ENCODE measurements at places on chromosomes 4 and X.

GRCh38 chr4:168537086-168537485 is 40.2 kb downstream of the PALLD start:
- DNase-seq, result no peak

- DNase-seq, result no peak
These were observed 73.8 kb downstream of the PAQR3 start for GRCh38 chr4:78865451-78865850.

DNA sequence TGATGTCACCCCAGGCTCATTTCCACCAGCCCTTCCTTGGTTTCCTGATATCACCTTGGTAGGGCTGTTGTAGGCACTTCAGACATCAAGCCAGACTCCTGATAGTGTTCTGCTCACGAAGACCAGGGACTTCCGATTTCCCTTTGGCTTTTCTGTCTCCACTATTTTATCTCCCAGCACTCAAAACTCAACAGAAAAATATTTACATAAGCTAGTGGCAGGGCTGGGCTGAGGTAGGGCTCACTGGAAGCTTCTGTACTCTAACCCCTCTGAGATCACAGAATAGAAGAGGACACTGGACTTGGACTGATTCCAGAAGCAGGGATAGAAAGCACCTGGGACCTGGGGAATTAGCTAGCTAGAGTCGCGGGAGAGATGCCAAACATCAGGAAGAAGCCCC is 34.4 kb upstream of the EFNB1 start:
- DNase-seq, result no peak

- DNase-seq, result no peak
These were observed 14.4 kb downstream of the ALG13 start for GRCh38 chrX:111695297-111695880.

- DNase-seq, result no peak
These were observed 153.7 kb downstream of the AWAT2 start for GRCh38 chrX:69896046-69896445.

DNA sequence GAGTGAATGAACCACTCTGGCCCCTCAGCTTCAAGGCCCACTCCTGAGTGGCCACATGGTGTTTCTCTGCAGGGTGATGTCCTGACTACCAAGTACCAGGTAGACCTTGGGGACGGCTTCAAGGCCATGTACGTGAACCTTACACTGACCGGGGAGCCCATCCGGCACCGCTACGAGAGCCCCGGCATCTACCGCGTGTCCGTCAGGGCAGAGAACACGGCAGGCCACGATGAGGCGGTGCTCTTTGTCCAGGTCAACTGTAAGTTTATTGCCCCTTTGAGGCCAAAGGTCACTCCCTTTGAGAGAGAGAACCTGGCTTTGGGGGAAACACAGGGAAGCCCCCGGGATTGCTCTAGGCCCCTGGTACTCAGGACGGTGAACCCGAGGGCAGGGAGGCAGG is 216.0 kb downstream of the AFAP1 start:
- no peak for DNase-seq

GRCh38 chr4:128653527-128654444 is 155.7 kb upstream of the JADE1 start:
- no peak for DNase-seq

- DNase-seq, result no peak
These were observed 78.8 kb downstream of the RLIM start for GRCh38 chrX:74535408-74536151.

- no peak for DNase-seq
These were observed 189.7 kb upstream of the ITM2A start for GRCh38 chrX:79556800-79557199.

- no peak for DNase-seq
These were observed 52.8 kb downstream of the ANAPC10 start for GRCh38 chr4:145045180-145045579.

DNA sequence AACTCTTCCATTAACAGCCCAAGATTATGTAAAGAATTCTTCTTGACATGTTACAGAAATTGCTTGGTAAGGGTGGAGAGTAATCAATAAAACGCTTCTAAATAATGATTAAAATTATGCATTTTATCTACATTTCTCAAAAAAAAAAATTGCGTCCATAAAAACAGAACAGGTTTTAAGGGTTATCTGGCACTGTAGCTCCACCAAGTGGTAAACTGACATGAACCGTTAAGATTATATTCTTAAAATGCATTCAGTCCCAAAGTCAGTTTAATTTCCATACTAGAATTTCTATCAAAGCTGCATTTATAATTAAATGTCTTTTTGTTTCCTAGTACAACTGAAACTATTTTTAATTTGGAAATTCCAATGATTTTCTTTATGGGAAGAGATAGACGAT is 214.0 kb upstream of the UGT8 start:
- DNase-seq, result no peak

DNA sequence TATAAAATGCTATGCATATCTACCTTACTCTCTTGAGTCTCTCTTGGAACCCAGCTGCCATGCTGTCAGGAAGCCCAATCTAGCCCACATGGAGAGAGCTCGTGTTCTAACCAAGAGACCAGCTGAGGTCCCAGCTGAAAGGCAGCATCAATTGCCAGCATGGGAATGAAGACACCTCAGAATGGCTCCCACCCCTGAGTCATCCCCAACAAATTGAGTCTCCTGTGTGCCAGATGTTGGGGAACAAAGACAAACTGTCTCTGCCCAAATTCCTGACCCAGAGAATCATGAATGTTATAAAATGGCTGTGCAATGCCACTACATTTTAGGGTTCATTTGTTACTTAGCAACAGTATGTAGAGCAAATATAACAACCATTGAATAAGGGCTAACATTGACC is 105.2 kb upstream of the STX18 start:
- peak; percentile 37 for DNase-seq

GRCh38 chrX:129825746-129826505 is 17.8 kb downstream of the ZDHHC9 start:
- no peak for DNase-seq

DNA sequence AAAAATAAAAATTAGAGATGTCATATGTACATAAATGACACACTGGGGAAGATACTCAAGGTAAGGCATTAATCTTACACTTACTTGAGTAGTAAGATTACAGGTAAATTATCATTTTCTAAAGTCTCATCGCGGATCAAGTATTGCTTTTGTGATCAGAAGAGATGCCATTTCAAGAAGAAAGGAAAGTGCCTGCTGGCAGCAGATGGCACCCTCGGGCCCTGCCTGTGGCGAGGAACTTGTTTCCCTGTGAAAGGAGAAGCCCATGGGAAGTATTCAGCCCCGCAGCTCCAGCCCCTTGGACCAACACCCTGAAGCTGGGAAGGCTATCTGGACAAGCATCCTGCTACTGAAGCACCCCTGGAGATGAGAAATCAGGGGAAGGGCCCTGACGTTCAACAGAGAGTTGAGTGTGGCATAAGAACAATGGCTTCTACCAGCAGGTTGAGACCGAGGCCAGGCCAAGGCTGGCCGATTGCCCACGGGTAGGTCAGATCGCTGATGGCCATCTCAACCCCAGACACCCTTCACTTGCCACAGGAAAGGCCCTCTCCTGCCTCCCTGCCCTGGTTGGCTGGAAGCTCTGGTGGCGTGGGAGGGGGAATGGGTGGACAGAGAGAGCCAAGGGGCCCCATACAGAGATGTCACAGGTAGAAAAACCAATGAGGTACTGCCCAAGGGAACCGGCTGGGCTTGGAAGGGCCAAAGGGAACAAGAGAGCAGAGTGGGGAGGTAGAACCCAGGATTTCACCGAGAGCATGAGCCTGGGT is 18.8 kb upstream of the MXD4 start:
- DNase-seq, result no peak

DNA sequence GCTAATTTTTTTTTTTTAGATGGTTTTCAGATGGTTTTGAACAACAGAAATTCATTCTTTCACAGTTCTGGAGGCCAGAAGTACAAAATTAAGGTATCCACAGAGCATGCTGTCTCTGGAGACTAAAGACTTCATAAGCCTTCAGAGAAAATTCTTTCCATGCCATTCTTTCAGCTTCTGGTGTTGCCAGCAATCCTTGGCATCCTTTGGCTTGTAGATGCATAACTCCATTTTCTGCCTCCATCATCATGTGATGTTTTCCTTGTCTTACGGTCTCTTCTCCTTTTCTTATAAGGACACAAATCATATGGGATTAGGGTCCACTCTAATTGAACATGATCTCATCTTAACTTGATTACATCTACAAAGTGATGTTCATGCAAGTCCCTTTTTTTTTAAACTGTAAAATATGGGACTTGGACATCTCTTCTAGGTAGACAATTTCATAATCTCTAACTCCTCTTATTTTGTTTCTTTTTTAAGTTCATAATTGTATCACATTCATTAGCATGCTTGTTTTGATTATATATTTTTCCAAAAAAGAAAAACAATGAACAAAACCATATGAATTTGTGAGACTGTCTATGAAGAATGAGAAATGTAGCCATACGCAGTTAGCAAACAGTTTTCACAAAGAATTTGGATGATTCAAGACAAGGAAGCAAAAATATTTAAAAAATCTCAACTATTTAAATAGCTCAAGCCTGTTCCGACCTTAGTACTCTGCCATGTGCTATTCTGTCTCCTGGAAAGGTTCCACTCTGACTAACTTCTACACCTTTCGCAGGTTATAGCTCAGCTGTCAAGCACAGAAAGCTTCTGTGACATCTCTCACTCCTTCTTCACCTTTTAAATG is 53.1 kb upstream of the GIMD1 start:
- DNase-seq, result peak; percentile 88

- DNase-seq, result no peak
These were observed 53.5 kb downstream of the APBB2 start for GRCh38 chr4:41160856-41161255.

GRCh38 chr4:139403462-139403861 is 50.5 kb upstream of the RAB33B start:
- no peak for DNase-seq

GRCh38 chrX:39592776-39593175 is 505.0 kb downstream of the BCOR start:
- no peak for DNase-seq

DNA sequence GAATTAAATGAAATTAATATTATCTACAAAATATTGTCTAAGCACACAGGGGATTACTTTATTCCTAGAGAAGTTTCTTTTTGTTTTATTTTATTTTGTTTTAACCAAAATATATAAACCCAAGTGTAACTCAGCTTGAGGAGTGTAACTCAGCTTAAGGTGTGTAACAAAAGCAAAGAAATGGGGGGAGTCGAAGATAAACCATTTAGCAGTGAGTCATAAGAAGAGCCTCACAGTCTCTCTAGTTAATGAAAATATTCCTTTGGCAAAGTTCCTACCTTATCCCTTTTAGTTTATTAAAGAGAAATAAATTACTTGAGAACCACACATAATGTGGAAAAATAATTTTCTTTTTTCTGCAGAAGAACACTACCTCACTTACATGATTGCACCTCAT is 261.8 kb downstream of the KCTD8 start:
- no peak for DNase-seq

- no peak for DNase-seq
These were observed 2089.6 kb upstream of the TENM3 start for GRCh38 chr4:180153587-180153986.

GRCh38 chr4:99079625-99080295 is 8.8 kb downstream of the ADH5 start:
- no peak for DNase-seq

DNA sequence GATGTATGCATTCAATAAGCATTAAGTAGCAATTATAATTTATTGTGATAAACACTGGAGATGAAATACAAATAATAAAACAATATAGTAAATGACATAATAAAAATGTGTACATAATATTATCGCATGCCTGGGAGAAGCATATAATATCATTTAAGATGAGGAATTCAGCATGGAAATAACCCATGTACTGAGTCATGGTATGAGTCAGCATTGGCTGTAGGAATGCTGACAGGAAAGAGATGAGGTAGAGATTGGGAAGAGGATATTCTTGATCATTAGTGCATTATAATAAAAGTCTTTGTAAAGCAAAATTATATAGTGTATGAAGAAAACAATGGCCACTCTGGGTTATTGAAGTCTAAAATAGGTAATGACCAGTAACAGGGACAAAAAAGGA is 82.8 kb downstream of the MAGEB10 start:
- DNase-seq, result no peak

DNA sequence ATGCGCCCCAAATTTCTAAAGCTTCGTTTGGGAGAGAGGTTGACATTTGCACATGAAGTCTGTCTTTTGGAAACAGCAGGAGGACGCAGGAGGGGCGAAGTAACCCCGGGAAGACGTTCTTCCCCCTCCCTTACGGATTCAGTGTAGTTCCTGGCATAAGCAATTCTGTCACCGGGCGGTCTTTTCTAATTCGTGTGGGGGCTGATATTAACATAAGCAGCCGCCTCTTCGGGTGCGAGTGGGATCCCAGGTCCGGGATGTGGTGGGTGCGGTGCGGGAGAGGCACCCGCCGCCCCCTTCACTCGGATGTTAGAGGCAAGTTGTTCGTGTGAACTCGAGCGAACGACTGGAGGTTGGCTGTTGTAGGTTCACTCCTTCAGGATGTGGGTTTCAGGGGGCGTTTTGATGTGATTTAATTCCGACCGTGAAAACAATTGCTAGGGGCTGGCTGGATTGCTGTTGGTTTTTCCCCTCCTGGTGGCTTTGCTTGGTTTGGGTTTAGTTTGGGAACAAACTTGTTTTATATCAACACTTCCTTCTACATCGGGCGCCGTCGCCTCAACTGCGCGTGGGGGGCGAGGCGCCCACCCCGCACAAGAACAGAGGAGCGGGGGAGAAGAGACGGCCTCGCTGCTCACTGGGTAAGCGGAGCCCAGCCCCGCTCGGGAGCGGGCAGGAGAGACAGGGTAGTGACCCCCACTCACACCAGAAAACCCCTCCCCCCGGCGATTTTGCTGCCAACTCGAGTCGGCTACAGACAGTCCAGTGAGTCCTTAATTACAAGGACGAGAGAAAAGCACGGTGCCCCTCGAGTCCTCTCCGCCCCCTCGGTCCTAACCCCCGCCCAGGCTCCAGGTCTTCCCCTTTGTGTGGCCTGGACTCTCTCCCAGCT is 2.9 kb upstream of the LEF1 start:
- DNase-seq, result no peak

DNA sequence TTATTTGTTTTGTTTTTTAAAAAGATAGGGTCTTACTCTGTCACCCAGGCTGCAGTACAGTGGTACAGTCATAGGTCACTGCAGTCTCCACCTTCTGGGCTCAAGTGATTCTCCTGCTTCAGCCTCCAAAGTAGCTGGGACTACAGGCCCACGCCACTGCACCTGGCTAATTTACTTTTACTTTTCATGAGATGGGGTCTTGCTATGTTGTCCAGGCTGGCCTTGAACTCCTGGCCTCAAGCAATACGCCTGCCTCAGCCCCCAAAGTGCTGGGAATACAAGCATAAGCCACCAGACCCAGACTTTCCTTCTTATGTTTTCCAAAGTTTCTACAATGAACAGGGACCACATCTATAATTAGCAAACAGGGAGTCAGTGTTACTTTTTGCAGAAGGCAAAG is 37.9 kb upstream of the MXD4 start:
- no peak for DNase-seq

DNA sequence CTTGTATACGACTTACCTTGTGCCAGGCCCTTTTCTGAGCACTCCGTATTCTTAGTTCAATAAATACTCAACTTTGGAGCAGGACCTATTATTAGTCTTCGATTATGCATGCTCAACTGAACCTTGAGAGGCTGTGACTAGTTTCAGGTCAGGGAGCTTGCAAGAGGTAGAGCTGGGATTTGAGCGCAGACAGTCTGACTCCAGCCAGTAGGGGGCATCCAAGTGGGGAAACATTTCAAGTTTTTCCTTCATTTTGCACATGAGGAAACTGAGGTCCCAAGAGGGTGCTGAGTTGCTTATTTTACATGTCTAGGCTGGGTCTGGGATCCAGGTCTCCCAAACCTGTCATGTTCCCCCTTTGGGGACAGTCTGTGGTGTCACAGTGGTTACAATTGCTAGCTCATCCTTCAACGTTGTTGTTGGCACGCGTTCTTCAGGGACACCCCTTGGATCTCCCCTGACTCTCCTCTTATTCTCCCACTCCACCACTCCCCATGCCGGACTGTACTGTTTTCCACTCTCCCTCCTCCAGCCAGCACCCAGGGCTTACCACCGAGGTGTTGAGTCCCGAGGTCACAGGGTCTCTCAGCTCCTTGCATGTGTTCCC is 6.7 kb upstream of the PRICKLE3 start:
- no peak for DNase-seq

Data from GM04503 (cell line).